ENCODE measurements at places on chromosomes 1 and 21.

DNA sequence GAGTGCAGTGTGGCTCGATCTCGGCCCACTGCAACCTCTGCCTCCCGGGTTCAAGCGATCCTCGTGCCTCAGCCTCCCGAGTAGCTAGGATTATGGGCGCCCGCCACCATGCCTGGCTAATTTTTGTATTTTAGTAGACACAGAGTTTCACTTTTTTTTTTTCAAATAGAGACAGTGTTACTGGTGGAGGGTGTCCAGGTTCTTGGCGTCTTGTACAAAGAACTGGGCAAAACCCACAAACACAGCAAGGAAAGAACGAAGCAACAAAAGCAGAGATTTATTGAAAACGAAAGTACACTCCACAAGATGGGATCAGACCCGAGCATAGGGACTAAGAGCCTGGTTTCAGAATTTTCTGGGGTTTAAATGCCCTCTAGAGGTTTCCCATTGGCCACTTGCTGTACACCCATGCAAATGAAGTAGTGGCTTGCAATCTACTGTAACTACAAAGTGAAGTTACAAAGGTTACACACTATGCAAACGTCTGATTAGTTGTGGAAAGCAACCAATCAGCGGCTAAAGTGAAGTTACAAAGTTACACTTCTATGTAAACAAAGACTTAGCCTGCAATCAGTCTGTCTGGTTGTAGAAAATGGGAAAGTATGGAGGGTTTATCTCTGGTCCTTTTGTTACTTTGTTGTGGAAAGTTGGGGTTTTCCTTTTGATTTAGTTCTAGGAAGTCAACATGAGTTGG lies 199.1 kb downstream of the DYRK1A start:
- DNase-seq = no peak

DNA sequence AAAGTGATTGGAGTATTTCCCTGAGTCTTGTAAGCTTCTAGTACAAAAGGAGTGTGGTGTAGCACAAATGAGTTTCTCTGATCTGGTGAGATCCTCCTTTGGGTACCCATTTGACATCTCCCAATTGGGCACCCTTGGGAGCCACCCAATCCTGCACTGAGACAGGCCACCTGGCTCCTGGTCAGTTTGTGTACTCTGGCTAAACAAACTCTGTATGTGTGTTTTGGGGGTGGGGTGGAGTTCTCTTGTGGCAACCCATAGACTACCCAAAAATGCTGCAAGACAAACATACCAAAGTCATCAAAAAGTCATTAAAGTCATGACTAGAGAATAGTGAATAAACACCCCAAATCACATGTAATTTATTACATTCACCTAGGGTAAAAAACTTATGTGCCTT lies 8.4 kb upstream of the HIVEP3 start:
- no peak for DNase-seq

- no peak for DNase-seq
Observed at GRCh38 chr1:184509105-184509504, 122.3 kb downstream of the C1orf21 start.

- peak; percentile 69 for DNase-seq
Observed at GRCh38 chr1:29592731-29593130, 356.4 kb downstream of the PTPRU start.

- DNase-seq = peak; percentile 53
Observed at GRCh38 chr21:44414291-44415072, 40.8 kb upstream of the LRRC3 start.

DNA sequence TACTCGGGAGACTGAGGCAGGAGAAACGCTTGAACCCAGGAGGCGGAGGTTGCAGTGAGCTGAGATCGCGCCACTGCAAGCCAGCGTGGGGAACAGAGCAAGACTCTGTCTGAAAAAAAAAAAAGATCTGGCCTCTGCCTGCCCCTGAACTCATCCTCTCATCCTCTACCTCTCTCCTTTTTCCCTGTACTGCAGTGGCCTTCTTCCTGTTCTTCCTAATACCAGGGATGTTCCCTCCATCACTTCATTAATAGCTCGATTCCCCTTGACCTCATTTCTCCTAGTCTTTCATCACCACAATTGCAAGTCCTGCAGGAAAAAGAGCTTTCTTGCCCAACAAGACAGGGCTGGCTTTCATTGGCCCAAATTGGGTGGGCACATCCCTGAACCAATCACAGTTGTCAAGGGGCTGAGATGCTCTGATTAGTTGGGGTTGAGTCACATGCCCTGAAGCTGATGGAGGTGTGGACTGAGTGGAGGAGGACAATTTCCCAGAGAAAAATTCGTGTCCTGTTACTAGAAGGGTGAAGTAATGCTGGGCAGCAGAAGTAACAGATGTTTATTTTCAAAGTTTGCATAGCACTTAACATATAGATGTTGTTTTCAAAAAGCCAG lies 86.8 kb upstream of the PUM1 start:
- DNase-seq = no peak

- DNase-seq = no peak
Observed at GRCh38 chr21:37655611-37656300, 260.5 kb downstream of the KCNJ6 start.

DNA sequence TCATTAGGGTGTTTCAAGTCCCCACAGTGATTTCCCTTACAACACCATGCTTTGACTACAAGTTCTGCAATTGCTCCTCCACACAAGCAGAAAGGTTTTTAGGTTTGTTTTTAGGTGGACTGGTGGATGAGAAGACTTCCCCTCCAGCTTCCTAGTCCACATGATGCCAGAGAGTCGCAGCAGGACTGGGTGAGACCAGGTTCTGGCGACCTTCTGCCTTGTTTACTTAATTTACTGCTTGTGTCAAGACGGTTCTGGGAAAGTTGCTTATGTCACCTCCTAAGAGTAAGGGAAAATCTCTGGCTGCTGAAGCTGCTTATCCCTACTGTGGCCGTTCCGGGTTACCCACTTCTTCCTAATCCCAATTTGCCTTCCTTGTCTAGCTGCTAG lies 76.4 kb downstream of the GLUL start:
- no peak for DNase-seq

All from mesenteric fat pad (tissue), 1 donor.